ENCODE measurements at places on chromosomes 7 and 10. TPM values are rescaled to one million over a fixed set of nuclear protein-coding genes. Genes with fewer than 3 reads are reported as not detected.

The TEX36 gene
- not detected for polyA plus RNA-seq

The AGMO gene
- polyA plus RNA-seq, result not detected

- DNase-seq, result no peak
Observed at GRCh38 chr7:159091041-159091440, 53.6 kb downstream of the VIPR2 start.

DNA sequence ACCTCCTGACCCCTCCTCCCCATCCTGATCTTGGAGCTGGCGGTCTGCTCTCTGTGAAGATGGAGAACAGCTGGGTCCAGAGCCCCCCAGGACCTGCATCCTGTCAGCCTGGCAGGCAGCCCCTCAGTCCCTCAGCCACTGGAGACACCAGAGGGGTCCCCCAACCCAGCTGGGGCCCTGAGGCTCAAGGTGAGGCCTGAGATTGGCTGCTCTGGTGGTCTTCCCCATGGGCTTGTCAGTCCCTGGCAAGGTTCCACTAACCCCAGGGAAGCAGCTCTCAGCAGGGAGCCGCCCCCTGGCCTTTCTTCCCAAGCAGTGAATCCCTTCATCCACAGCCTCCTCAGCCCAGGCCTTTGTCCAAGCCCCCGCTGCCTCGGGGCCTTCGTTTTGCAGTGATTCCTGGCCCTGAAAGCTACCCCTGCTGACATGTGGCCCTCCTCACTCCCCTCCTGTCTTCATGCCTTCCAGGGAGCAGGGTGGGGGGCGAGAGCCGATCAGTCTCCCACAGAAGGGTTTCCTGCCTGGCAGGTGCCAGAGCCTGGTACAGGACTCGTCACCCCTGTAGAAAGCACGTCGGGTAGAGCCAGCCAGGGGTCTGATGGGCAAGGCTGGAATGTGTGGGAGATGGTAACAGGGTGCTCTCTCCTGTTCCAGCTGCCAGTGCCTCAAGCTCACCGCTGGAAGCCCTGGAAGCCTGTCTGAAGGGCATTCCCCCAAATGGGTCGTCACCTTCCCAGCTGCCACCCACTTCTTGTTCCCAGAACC lies 48.5 kb downstream of the ZNF467 start:
- no peak for DNase-seq

DNA sequence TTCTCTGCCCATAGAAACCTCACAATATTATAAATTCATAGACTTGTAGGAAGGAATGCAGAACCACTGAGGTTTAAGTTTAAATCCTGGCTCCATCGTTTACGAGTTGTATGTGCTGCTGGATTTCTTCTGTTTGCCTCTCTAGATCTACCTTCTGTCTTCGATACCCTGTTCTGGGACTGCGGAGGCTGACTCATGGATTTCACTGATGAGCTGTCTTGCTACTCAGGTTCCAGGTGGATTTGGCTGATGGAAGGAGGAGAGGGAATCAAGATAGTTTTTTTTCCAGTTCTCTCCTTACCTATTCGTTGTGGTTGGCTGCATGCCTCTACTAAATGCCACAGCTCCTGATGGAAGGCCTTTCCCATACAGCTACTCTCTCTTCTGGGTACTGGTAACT lies 375.8 kb downstream of the REEP3 start:
- no peak for DNase-seq

DNA sequence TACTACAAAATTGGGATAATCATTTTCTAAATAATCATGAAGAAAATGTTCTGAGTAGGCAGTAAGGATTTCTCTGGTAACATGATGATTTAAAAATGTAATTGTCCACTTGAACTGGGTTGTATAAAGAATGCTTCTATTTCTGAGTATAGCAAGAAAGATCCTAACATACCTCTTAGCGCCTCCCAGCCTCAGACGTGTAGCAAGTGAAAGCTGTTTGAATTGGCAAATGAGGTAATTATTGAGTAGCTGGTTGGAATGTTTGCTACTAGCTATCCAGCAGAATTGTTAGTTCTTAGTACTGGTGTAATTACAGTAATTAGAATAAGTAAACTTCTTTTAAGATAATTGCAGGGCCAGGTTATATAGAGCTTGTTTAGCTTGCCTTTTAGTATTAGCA lies 47.9 kb downstream of the SEPTIN7 start:
- no peak for DNase-seq

The TECTB gene
- not detected for polyA plus RNA-seq

- DNase-seq, result no peak
Observed at GRCh38 chr10:43002596-43002995, 74.3 kb upstream of the RET start.

- DNase-seq, result peak; percentile 88
Observed at GRCh38 chr7:151113344-151114150, 27.3 kb downstream of the AGAP3 start.

DNA sequence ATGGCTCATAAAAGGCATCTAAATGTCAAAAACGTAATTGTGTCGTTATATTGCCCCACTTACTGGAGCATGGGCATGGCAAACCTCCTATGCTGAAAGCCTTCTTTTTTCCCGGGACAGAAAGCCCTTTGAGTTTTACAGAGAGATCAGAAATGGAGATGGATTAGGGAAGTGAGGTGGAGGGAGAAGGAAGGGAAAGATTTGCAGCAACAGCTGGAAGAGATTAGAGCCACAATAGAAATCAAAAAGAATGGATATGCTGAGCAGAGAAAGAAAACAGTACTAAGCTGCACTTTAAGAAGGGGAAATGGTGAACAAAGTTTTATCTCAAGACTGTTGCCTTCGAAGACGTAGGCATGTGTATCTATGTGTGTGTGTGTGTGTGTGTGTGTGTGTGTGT lies 97.2 kb upstream of the PCGF5 start:
- DNase-seq, result no peak

The CLEC5A gene
- polyA plus RNA-seq, result 0.07 TPM

DNA sequence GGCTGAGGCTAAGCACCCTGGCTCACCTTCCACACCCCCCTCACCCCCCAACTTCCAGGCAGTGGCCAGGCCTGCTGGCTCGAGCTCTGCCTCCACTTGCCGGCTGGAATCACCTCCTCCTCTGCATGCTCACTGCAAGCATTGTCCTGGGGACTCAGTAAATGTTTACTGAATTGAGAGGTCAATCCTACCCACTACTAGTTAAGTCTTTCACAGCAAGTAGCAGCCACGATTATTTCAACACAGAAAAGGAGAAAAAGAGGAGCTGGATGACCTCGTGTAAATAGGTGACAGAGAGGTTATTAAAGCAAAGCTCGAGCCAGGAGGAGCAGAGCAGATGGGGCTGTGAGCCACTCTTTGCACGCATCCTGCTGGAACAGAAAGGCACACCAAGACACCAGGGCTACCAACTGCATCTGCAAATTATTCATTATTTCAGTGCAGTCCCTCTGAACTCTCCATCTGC lies 32.1 kb downstream of the HIPK2 start:
- no peak for DNase-seq

DNA sequence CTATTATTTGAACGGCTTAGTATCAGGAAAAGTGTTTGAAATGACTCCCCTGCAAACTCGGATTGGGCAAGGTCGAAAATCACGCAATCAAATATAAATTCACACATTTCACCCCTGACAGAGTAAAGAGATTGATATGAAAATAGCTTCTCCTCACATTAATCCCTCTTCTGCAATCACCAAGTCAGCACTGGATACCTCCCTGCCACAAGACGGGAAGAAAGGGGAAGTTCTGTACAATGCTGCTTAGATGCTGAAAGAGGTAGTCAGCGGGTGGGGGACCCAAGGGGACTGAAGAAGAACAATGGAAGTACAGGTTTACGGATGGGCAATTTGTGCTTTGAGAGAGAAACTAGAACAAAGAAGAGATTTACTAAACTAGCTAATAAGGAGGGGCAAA lies 72.0 kb upstream of the ANK3 start:
- DNase-seq, result no peak

- DNase-seq, result peak; percentile 46
Observed at GRCh38 chr10:4767033-4767814, 58.8 kb upstream of the AKR1E2 start.

DNA sequence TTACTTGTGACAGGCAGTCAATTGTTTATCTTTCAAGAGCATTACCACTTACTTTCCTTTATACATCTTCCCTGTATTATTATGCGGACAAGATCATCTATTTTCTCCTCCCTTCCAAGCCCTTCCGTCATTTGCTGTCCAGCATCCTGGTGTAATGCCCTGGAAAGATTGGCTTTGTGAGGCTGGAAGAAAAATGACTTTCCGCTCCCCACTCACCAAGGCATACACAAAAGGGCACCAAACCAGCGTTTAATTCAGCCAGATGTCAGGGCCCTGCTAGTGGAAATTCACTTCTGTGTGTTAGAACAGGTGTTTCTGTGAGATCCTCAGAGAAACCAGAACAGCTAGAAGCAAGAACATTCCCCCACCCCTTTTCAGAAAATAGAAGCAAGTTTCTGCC lies 128.1 kb upstream of the NANOS1 start:
- DNase-seq, result no peak

The AGAP5 gene
- polyA plus RNA-seq, result 2.5 TPM

GRCh38 chr10:110993024-110993693 lies 73.8 kb downstream of the SHOC2 start:
- peak; percentile 90 for DNase-seq

DNA sequence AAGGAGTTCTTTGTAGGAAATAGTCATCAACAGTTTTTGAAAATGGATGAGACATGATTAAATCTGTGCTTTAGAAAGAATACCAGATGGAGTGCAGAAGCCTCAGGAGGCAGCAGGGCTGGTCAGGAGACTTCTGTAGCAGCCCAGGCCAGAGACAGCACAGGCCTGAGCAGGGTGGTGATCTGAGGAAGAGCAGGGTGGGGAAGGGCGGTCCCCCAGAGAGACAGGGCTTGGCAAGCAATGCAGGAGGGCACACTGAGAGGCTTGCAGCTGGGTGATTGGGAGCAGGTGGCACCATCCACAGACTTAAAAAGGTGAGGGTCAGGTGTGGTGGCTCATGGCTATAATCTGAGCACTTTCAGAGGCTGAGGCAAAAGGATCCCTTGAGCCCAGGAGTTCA lies 4.3 kb upstream of the SMKR1 start:
- no peak for DNase-seq

All from mammary epithelial cell (primary cell).